ENCODE measurements at places on chromosomes 13 and 19.
A peak's percentile ranks its signal among the peaks of the same experiment; 100 is the strongest.

DNA sequence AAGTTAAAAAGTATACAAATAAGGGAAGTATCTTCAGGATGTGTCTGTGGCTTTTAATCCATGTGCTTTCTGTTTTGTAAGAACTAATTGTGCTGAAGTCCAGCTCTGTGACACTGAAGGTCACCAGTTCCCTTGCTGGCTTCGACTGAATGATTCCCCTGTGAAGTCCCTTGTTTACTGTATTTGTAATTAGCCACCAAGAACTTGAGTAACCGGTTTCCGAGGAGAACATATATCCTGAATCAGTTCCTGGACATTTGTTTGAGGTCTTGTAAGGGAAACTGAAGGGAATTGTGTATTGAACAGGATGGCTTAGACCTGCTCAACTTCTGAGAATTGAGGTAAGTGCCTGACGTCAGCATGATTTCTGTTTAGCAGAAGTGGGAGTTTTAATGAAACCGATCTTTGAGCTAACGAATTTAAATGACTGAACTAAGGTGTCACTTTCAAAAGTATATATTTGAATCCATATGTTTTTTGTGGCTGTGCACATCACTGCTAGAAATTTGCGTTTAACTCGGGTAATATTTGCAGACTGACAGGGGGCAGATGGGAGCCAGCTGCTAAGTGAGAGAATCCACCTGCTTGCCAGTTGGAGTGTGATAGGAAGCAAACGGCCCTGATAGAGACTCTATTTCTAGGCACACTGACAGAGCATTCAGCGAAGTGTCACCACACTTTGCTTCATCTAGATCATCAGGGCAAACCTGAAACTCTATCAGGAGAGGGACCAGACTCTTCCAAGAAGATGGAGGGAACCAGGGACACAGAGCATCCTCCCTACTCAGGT is 530.0 kb downstream of the RFC3 start:
- H3K4me3 ChIP-seq, result no peak overlapping the region
- H3K27me3 ChIP-seq, result no peaks in the 10 kb centered on the region
- H3K4me1 ChIP-seq, result peaks cover 7% of the 10 kb centered on the region

- no peak overlapping the region for H3K4me3 ChIP-seq
- H3K27me3 ChIP-seq, result no peaks in the 10 kb centered on the region
- H3K36me3 ChIP-seq, result no peaks in the 10 kb centered on the region
- DNase-seq, result no peak
Observed at GRCh38 chr13:105448811-105449210, 1086.7 kb downstream of the EFNB2 start.

DNA sequence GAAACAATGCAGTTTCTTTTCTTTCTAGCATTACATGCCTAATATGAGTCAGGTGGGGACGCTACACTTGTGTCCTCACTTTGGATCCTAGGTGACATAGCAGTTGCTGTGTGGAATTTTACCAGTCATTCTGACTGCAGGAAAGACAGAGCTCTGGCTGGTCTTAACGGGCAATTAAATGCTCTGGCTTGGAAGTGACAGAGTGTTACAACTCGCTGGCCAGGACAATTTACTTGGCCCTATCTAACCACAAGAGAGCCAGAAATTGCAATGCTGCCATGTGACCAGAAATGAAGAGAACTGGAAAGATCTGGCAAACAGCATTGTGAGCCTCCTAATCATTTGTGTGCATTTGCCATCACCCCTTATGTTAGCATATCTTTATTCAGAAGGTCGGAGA is 351.1 kb downstream of the DCT start:
- no peak for DNase-seq
- H3K4me3 ChIP-seq, result no peak overlapping the region
- no peak overlapping the region for H3K27ac ChIP-seq

DNA sequence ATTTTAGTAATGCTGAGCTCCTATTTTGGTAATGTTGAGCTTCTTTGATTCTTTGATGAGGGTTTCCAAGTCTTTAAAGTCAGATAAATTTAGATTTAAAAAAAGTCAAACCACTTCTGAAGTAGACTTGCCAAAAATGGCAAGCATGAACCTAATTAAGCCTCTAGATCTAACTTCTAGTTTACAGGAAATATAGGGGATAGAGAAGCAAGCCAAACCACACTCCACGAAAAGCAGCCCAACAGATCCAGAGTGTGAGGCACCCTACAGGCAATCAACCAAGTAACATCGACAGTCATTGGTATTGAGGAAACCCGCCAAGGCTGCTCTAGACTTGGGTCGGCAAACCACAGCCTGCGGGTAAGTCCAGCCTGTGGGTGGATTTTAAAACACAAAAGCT is 3.7 kb downstream of the GGACT start:
- H3K27me3 ChIP-seq, result no peaks in the 10 kb centered on the region
- H3K4me3 ChIP-seq, result no peak overlapping the region
- H3K4me1 ChIP-seq, result peaks cover 6% of the 10 kb centered on the region
- DNase-seq, result no peak
- no peak overlapping the region for H3K27ac ChIP-seq
- H3K36me3 ChIP-seq, result peaks cover 2% of the 10 kb centered on the region

GRCh38 chr13:107329991-107330390 is 762.1 kb upstream of the ARGLU1 start:
- no peaks in the 10 kb centered on the region for H3K36me3 ChIP-seq
- H3K27me3 ChIP-seq, result no peaks in the 10 kb centered on the region
- DNase-seq, result no peak
- H3K4me1 ChIP-seq, result no peaks in the 10 kb centered on the region
- no peak overlapping the region for H3K27ac ChIP-seq

DNA sequence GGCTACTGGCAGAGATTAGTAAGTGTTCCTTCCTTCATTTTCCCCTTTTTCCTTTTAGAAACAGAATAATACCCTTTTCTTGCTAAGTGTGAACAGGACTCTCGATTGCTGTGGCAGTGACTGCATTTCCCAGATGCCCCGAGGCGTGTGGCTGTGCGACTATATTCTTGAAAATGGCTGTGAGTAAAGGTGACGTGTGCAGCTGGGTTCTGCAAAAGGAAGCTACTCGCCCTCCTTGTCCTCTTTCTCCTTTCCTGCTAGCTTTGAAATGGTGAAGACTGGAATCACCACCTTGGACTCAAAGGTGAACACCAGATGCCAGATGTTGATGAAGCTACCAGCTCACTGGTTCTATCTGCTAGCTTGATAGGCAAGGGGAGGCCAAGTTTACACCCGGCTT is 121.4 kb downstream of the MIPEP start:
- peak; percentile 35 for DNase-seq
- no peaks in the 10 kb centered on the region for H3K36me3 ChIP-seq
- no peak overlapping the region for H3K4me3 ChIP-seq
- H3K27ac ChIP-seq, result no peak overlapping the region

DNA sequence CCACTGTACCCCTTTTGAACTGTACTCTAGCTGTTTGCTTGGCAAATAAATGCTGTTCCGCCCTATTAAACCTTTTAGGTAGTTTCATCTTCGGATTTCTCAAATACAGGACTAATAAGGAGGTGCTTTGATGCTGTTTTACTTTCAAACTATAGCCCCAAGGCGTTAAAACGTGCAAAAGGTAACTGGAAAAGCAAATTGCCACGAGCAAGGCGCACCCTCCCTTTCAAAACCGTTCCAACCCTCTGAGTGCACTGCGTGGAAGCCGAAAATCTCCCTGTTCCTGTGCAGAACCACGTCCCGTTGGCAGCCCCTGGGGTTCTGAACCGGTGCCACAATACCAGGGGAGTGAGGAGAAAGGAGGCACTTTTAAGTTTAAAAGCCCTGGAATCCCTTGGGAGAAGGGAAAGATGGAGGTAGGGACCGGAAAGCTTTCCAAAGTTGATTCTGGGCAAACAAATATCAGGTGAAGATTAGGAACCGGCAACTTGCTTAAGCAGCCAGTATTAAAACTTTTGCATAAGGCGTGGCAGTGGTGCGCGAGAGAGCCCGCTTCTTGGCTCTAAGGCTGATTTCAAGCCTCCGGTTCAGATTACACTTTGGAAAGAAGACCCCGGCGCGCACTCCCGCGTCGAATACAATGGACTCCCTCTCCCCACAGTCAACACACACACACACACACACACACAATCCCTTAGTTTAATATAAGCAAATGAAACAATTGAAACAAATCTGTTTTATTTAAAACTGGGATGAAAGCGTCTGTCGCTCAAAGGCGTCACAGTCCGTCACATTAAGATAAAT is 9.5 kb downstream of the POU4F1 start:
- no peaks in the 10 kb centered on the region for H3K36me3 ChIP-seq
- peaks cover 50% of the 10 kb centered on the region for H3K27me3 ChIP-seq
- no peak for DNase-seq
- H3K4me1 ChIP-seq, result peaks cover 2% of the 10 kb centered on the region
- no peak overlapping the region for H3K27ac ChIP-seq

GRCh38 chr19:2808129-2808941 is 11.3 kb upstream of the ZNF554 start:
- H3K4me3 ChIP-seq, result no peak overlapping the region
- peaks cover 22% of the 10 kb centered on the region for H3K4me1 ChIP-seq
- peaks cover 82% of the 10 kb centered on the region for H3K36me3 ChIP-seq
- no peak for DNase-seq

DNA sequence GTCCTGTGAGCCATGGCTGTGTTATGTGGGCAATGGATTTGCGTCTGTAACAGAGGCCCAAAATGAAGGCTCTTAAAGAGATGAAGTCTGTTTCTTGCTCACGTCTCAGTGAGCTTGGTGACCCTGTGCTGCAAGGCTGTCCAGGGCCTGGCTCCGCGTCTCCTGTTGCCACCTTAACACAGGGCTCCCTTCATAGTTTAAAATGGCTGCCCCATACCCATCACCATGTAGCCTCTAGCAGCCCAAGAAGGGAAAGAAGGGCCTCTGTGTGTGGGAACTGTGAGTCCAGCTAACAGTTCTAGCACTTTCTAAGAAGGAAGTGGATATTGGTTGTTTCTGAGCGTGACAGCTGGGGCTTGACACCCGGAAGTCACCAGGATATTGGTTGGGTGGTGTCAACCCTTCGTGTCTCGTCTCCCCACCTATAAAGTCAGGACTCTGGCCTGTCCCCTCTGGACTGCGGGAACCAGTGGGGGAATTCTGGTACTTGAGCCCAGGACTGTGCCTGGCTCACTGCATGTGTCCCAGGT is 20.9 kb downstream of the TMED1 start:
- no peak overlapping the region for H3K4me3 ChIP-seq
- H3K27ac ChIP-seq, result no peak overlapping the region

DNA sequence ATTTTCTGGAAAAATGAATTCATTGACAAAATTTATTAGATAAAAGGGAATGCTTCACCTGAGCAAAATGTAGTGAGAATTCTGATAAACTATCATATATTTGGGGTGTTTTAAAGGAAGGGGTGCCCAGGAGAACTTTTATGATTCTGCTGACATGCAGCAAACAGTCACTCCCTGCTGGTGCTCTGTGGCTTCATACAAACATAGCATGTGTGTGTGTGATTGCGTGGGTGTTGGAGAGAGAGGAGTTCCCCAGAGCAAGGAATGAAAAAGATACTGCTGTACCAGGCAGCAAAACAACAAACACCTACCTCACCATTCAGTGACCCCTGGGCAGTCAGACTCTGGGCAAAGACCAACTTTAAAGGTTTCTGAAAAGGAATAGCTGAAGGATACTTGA is 546.7 kb downstream of the RFC3 start:
- no peak overlapping the region for H3K27ac ChIP-seq
- no peaks in the 10 kb centered on the region for H3K4me1 ChIP-seq
- H3K27me3 ChIP-seq, result no peaks in the 10 kb centered on the region
- no peaks in the 10 kb centered on the region for H3K36me3 ChIP-seq

- no peaks in the 10 kb centered on the region for H3K27me3 ChIP-seq
- H3K27ac ChIP-seq, result no peak overlapping the region
- no peaks in the 10 kb centered on the region for H3K4me1 ChIP-seq
- no peak overlapping the region for H3K4me3 ChIP-seq
- no peaks in the 10 kb centered on the region for H3K36me3 ChIP-seq
Observed at GRCh38 chr13:50543141-50543540, 300.4 kb downstream of the DLEU7 start.

DNA sequence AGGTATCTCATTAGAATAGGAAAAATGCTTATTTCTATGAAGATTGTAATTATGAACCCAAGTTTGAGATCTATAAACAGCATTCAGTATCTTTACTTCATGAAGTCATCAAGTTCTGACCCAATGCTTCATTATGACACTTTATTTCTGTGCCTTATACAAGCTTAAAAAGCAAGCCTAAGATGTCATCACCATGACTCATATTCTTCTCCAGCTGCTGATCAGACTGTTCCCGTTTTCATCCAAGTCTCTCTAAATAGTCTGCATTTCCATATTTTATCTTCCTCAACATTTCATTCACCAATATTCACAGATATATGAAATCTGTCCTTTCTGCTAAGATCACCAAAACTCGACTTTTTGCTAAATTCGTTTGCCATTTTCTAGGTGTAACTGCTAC is 1247.2 kb upstream of the PRR20A start:
- no peaks in the 10 kb centered on the region for H3K4me1 ChIP-seq
- DNase-seq, result no peak
- H3K27ac ChIP-seq, result no peak overlapping the region
- no peaks in the 10 kb centered on the region for H3K36me3 ChIP-seq
- no peak overlapping the region for H3K4me3 ChIP-seq
- H3K27me3 ChIP-seq, result no peaks in the 10 kb centered on the region

DNA sequence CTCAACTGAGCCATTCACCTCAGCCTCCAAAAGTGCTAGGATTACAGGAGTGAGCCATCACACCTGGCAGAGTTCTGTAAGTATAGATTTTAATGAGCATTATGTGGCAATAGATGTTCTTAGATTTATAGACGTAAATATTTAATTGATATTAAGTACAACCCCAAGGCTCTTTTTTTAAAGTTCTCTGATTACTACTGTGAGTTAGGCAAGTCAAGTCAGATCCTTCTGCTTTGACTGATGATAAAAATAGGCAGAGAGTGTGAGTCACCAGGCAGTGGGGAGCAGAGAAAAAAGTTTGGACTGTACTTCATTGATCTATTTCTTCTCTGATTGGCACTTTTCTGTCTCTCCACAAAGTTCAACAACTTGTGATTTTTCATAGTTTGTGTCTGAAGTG is 1379.9 kb downstream of the UQCRFS1 start:
- no peaks in the 10 kb centered on the region for H3K36me3 ChIP-seq
- no peak overlapping the region for H3K27ac ChIP-seq
- DNase-seq, result no peak
- H3K27me3 ChIP-seq, result no peaks in the 10 kb centered on the region
- no peak overlapping the region for H3K4me3 ChIP-seq

DNA sequence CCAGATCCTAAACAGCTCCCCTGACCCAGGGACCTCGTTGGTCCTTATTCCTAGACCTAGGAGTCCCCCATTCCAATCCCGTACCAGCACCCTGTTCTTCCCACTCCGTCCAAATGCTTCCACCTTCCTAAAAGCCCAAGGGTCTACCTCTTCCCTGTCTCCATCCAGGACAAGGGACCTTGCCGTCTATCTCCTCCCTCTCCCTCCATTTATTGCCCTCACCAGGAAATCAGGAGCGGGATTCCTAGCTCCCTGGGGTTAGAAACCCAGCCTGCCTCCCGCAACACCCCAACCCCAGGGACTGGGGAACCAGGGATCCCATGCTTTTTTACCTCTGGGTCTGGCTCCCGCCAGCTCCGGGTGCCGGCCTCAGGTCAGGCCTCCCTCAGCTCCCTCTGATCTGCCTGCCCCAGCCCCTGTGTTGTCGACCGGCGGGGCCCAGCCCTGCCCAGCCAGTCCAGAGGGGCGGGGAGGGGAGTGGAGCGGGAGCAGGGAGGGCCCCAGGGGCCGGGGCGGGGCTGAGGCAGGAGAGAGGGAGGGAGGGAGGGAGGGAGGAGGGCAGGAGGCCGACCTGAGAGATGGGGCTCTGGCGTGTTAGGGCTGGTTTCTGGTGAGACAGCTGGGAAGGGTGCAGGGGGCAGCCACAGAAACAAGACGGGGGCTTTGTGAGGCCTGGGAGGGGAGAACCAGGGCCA is at the start of gene B3GNT8:
Gene B3GNT8, minus strand, starts transcription at position 423 of the 695 bp plus-strand sequence. CDS start 596 bp downstream, outside the sequence.
- no peaks in the 10 kb centered on the region for H3K27me3 ChIP-seq
- peaks cover 14% of the 10 kb centered on the region for H3K4me1 ChIP-seq
- H3K4me3 ChIP-seq, result peak within 1 kb of the TSS; percentile 31
- peak; percentile 34 for DNase-seq

Measured in trophoblast cell (in vitro differentiated cells and primary cell).